Dermis microvascular lymphatic vessel endothelial cell (primary cell): ENCODE measurements at places on chromosomes 2 and 18. TPM values are rescaled to one million over a fixed set of nuclear protein-coding genes. Genes with fewer than 3 reads are reported as not detected.

STON1 gene
- total RNA-seq = 1.8 and 2.1 TPM in 2 replicates

DNA sequence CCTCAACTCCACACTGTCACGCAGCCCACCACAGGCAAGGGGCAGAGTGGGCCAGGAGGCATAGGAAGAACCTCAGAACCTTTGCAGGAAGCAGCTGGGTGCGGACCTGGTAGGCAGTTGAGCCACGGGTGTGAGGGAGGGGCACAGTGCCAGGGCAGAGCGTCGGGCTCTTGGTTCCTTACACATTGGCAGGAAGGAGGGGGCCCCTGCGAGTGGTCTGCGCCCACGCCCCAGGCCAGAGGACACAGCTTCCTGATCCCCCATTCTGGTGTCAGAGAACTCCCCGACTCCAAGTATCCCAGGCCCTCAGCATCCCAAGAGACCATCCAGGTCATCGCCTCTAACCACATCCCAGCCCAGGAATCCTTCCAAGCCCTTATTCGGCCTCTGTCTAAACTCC lies 61.5 kb downstream of the TNS1 start:
- DNase-seq = no peak

DNA sequence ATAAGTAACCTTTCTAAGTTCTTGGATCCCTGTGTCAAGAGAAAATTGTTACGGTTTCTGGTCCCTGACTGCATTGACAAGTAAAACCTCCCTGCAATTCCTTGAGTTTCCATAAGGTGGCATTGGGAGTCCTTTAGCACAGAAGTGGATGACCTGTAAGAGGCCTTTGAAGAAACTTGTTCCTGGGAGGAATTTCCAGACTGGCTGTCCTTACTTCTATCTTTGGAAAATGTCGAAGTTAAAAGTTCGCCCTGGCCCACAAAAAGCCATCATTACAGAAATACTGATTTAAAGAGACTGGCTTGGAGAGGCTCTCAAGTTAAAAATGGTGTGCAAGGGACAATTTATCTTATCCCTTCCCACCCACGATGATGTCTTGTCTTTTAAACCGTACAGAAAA lies 218.4 kb downstream of the CDH20 start:
- DNase-seq = peak; percentile 72

- DNase-seq = no peak
Measured at GRCh38 chr2:99278793-99279291, 22.2 kb downstream of the LYG1 start.

SATB2 gene
- total RNA-seq = 0.26 and 0.76 TPM in 2 replicates

GRCh38 chr2:32712870-32713269 lies 85.0 kb downstream of the TTC27 start:
- DNase-seq = peak; percentile 14

DNA sequence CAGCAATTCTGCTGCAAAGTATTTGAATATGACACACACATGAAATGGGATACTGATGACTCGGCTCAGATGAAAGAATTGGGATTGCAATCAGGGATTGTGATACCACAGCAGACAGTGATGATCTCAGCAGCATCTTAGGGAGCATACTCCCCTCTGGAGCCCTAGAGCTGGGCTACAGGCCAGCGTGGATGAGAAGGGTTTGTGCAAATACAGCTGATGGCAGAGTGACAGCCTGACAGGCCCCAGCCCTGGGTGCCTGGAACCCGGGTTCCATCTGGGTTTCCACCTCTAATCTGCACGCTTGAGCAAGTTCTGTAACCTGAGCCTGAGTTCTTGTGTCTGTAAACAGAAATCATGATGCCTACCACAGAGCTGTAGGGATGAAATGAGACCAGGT lies 418.0 kb downstream of the LRATD1 start:
- no peak for DNase-seq

DNA sequence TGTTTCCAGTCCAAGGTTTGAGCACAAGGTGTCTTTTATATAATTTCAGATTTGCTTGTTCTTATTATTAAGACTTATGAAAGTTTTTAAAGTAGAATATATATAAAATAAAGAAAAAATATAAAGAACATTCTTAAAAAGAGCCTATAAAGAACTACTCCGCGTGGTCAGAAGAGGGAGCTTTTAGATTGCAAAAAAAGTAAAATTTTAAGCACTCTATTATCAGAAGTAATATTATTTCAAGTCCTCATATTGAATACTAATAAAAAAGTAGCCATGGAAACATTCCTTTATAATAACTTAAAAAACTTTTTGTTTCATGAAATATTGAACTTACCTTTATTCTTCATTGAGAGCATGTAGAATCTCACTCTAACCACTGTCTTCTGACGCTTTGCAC lies 51.4 kb downstream of the LINC00305 start:
- DNase-seq = no peak

- DNase-seq = no peak
Measured at GRCh38 chr2:41867553-41867952, 180.3 kb upstream of the PKDCC start.

ZNF385B gene
- total RNA-seq = not detected in 2 replicates
